ENCODE measurements at places on chromosomes 7 and 10.

- DNase-seq: no peak
Measured at GRCh38 chr7:158824028-158824427, 5.3 kb downstream of the ESYT2 start.

GRCh38 chr10:73956476-73957359 lies 41.2 kb upstream of the VCL start:
- DNase-seq: no peak

GRCh38 chr10:89940076-89940475 lies 238.7 kb downstream of the KIF20B start:
- no peak for DNase-seq

- no peak for DNase-seq
Measured at GRCh38 chr10:44292390-44293002, 92.4 kb downstream of the CXCL12 start.
